ENCODE measurements at places on chromosomes 5 and 9.

GRCh38 chr5:125961150-125961549, 462.1 kb upstream of the GRAMD2B start:
- no peak for DNase-seq

- DNase-seq: no peak
Measured at GRCh38 chr5:60701321-60701968, 1.5 kb upstream of the DEPDC1B start.

DNA sequence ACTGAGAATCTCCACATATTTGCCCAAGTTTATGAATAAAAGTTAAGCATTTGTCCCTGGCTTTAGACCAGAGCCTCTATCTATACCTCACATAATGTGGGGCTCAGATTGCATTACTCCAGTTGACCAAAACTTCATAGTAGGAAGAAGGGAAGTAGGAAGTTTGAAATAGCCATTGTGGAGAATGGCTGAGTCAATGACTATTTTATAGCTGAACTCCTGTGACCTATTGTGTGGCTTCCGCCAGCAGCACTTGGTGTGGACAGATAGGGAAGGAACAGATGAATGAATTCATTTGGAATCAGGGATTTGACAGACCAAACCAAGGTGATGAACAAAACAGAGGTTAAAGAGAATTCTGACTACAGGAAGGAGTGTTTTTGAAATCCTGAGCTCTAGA, 92.9 kb upstream of the LPAR1 start:
- no peak for DNase-seq

- DNase-seq: no peak
Measured at GRCh38 chr5:136042665-136043121, 13.9 kb downstream of the TGFBI start.

- DNase-seq: no peak
Measured at GRCh38 chr9:2120926-2121689, 106.0 kb downstream of the SMARCA2 start.

DNA sequence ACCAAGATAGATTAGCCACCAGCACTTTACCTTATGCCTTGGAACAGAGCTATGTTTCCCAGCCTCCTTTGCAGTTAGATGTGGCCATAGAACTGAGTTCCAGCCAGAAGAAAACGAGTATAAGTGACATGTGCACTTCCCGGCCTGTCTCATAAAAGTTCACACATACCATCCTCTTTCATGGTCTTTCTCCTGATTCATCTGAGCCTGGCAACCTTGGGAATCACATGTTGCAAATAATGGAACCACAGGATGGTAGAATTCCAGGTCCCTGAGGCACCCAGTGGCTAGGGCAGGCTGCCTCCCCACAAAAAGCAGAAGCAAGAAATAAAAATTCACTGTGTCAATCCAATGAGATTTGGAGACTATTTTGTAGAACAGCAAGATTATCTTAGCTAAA, 128.1 kb downstream of the PDE4D start:
- DNase-seq: no peak

- DNase-seq: no peak
Measured at GRCh38 chr5:61275841-61276240, 56.2 kb upstream of the ZSWIM6 start.

Data from stimulated activated CD8-positive, alpha-beta memory T cell treated with anti-CD3 and anti-CD28 coated beads, Interleukin-7, amount 100 ng/mL, for 1 hour (primary cell).